ENCODE measurements at places on chromosomes 12 and 14.

GRCh38 chr14:31926123-31926522, 151.0 kb upstream of the ARHGAP5 start:
- no peak for DNase-seq

DNA sequence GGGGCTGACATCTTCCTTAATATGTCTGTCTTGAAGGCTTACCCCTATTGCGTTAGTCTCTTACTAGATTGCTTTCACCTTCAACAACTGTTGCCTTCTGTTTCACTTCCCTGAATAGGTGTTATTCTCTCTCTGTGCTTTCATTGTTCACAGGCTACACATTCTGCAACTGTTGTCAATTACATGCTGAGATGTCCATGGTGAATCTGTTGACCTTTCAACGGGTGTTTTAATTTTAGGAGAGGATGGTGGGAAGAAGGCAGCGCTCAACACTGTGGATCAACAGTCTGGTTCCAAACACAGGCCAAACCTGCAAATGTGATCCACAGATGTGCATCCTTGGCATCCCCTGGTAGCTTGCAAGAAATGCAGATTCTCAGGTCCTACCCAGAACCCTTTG, 101.9 kb downstream of the DACT1 start:
- no peak for DNase-seq

- DNase-seq: no peak
Measured at GRCh38 chr12:3256103-3256631, 179.0 kb downstream of the TSPAN9 start.

GRCh38 chr12:76548222-76548837, 11.2 kb downstream of the OSBPL8 start:
- no peak for DNase-seq

- no peak for DNase-seq
Measured at GRCh38 chr12:119182701-119183493, 4.2 kb downstream of the HSPB8 start.

DNA sequence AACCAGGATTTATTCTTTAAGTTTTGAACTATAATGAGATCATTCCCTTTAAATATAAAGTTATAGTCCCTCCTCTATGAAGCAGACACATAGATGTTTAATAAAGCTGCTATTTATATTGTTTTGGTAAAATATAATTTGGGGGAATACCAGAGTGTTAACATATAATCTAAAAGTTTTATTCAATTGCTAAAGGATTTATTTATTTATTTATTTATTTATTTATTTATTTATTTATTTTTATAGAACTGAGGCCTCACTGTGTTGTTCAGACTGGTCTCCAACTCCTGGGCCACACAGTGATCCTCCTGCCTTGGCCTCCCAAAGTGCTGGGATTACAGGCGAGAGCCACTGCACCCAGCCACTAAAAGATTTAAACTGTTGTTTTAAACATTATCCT, 98.6 kb downstream of the KICS2 start:
- DNase-seq: no peak

DNA sequence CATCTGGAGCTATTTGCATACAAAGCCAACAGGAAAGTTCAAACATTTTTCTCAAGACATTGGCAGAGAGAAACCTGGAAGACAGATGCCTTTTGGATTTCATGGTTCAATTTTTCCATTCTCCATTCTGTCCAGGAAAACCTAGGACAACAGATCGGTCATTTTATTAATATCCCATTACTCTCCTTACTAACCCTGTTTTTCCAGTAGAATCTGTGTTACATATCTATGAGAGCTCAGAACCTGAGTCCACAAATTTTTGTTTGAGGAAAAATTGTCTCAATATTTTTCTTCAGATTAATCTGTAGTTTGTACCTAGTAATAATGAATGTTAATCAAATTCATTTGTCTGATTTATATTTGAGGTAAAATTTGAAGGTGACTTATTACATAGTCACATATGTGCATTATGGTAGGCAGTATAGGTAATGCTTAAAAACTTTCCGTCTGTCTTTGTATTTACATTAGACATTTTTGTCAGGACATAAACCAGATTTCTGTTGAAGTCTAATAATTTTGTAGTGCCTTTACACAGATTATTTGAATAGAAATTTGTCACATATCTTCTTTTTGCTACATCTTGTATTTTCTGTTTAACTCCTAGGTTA, 75.3 kb downstream of the CCDC91 start:
- DNase-seq: no peak

- no peak for DNase-seq
Measured at GRCh38 chr14:101499513-101499912, 61.8 kb upstream of the DIO3 start.

GRCh38 chr14:93332397-93332852, 411 bp downstream of the BTBD7 start:
- DNase-seq: no peak

GRCh38 chr12:65592416-65592815, 231.9 kb upstream of the HMGA2 start:
- no peak for DNase-seq

- no peak for DNase-seq
Measured at GRCh38 chr12:85662207-85662602, 174.0 kb downstream of the RASSF9 start.

DNA sequence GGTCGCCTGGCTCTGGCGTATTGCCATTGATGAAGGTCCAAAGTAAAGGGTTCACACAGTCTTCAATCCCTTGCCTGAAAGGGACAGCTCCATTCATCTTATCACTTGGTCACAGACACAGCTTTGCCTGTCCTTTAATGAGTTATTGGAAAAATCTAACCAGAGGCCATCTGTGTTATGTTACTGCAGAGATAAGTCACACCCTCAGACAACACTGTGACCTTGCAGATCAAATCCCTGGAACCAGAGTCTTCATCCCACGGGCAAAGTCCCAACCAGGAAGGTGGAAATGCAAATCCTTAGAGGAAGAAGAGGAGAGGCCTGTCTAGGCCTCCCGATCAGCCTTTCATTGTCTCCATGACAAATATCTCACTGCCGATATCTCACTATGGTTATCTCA, 68.3 kb upstream of the SCN8A start:
- DNase-seq: no peak

- DNase-seq: no peak
Measured at GRCh38 chr12:114661245-114661644, 22.7 kb downstream of the TBX3 start.

GRCh38 chr12:30219047-30219446, 435.3 kb upstream of the TMTC1 start:
- no peak for DNase-seq

DNA sequence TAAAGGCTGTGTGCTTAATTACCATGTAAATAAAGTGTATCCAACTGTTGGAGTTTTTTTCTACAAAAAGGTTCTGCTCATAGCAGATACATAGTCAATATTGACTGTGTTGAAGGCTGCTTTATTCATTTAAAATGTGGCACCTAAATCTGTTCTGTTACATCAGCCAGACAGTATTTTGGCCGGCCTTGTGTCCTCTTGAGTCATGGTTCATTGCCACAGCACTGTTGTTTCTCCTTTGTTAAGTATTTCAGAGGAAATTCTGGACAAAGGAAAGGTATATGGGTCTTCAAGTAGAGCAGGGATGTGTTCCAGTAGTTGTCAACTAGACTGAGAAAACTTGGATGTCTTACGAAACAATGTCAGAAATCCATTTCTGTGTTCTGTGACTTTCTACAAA, 95.5 kb downstream of the SLC38A6 start:
- no peak for DNase-seq

DNA sequence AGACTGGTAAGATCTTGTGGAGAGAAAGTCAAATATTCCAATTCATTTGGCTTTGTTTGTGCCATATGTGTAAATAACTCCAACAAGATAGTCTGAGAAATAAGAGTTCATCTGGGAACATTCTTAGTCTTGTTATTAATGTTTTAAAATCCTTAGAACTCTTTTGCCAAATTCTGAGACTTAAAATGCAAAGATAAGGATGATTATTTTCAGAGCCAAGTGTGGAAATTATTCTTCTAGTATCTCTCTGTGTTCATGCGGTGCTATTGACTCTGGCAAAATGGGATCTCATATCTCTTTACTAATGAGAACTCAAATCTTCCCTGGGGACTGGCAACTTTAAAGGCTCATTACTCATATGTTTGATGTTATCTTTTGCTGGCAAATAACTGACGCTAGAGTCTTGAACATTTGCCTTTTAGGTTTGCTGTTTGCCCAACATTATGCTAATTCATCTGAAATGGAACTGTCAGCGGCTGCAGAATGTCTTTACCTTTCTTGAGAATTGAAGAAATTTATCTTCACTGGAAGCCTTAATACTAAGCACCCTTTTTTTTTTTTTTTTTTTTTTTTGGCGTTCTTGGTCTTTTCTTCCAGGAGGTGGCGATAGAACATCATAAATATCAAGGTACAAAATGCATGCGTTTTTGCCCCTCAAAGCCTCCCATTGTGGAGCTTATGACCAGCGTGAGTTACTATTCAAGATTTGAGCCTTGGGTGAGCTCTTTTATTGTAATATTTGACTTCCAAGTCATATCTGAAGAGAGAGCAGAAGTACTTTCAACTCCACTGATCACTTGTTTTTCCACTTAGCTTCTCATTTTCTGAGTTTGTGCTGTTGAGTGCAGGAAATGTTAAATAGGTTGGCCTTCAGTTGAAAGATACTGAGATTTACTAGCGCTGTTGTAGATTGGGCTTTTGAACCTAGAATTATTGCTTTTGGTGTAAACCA, 86.5 kb downstream of the CAND1 start:
- no peak for DNase-seq

DNA sequence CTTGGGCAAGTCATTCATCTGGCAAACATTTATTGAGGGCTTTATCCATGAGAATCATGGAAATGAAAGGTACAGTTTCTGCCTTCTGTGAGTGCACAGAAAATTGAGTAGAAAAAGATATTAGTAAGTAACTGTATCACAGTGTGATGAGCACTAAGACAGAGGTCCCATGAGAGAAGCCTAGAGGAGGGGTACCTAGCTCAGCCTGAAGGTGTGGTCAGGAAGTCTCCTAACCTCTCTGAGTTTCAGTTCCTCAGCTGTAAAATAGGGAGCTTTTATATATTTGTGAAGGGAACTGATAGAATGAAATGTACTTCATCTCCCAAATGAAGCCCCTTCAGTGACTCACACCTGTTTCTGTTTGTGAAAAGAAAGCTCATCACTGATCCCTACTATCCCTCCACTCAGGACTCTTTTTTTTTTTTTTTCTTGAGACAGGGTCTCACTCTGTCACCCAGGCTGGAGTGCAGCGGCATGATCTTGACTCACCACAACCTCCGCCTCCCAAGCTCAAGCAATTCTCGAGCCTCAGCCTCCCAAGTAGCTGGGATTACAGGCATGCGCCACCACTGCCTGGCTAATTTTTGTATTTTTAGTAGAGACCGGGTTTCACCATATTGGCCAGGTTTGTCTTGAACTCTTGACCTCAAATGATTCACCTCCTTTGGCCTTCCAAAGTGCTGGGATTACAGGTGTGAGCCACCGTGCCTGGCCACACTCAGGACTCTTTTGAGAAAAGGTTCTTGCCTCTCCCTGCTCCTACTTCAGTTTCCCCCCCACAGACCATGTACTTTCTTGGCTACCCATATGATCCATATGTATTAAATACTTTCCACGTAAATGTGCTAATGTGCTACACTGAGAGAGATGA, 93.7 kb upstream of the FUT8 start:
- DNase-seq: no peak

- DNase-seq: no peak
Measured at GRCh38 chr12:21546716-21547115, 20.6 kb downstream of the SPX start.

DNA sequence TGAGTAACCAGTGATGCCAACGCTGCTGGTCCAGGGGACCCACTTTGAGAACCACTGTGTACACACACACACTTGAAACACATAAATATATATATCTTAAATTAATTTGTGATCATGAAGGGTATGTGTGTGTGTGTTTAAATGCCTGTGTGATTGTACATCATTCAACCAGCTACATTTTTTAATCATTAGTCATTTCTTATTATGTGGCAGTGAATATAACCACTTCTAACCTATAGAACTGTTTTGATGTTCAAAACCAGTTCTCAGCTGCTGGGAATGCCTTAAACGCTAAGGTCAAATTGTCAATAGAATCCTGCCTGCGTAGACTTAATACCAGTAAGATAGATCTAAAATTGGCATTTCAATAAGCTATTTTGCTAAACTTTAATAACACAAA, 330.0 kb downstream of the SYT1 start:
- DNase-seq: no peak

GRCh38 chr12:110972866-110973265, 52.5 kb upstream of the MYL2 start:
- no peak for DNase-seq

Data from keratinocyte (primary cell).